ENCODE measurements at places on chromosomes 12 and 14. TPM values are rescaled to one million over a fixed set of nuclear protein-coding genes. Genes with fewer than 3 reads are reported as not detected.

DNA sequence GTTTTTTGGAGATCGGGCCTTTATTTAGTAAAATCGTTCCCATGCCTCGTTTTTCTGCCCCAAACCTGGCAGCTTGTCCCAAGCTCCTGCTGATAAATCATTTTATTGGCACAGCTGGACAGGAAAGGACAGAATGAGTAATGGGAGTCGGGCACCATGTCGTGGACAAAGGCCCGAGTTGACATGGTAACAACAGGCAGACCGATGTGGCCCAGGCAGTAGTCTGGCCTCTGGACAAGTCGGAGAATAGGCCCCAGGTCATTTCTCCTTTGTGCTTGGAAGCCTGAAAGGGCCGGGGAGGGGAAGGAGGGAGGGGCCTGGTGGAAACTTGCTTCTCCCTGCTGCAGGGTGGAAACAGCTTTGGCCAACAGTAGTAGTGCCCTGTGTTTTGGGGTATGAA, 234.9 kb downstream of the SUDS3 start:
- no peak for DNase-seq

GRCh38 chr12:6954316-6955107, 3.4 kb downstream of the PTPN6 start:
- no peak for DNase-seq

The TPH2 gene
- not detected for total RNA-seq

The VASH1 gene
- total RNA-seq = 4.4 TPM

DNA sequence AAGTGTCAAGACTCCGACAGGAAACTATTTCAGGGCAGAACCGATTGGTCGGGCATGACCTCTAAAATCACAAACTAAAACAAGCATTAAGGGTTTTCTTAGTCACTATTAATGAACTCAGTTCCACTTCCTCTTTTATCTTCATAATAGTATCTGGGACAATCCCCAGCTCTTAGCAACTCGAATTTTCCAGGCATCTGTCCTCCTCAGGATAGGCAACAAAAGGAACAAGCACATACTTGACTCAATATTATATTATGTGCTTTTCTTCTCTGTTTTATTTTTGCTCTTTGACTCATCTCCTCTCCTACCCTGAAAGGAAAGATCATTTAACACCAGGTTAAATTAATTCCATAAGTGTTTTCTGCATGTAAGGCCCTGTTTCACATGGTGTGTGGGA, 638.3 kb upstream of the TBX3 start:
- DNase-seq = no peak

GRCh38 chr12:61490526-61491498, 769.4 kb upstream of the USP15 start:
- DNase-seq = no peak

The OVCH1 gene
- total RNA-seq = not detected

GRCh38 chr14:90275820-90276219, 19.5 kb downstream of the PSMC1 start:
- DNase-seq = peak; percentile 24

The TMEM233 gene
- not detected for total RNA-seq

The TGFB3 gene
- total RNA-seq = 5.5 TPM

GRCh38 chr14:52846591-52846990, 55.2 kb upstream of the GNPNAT1 start:
- no peak for DNase-seq

DNA sequence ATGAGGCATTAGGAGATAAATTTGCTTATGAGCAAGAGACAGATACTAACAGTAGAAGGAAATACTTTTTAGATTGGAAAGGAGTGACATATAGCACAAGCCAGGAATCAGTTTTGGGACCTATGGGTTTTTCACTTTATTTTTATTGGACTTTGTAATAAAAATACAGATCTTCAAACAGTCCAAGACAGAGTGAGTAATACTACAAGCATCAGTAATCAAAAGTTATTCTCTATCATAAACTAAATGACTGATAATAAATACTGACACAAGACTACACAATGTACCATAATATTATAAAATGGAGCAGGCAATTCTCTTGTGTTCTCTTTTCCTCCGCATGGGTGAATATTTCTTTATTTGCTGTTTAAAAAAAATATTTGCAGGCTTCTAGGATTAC, 85.8 kb downstream of the DERA start:
- no peak for DNase-seq

GRCh38 chr12:108955225-108955835, 65.5 kb downstream of the SVOP start:
- no peak for DNase-seq

DNA sequence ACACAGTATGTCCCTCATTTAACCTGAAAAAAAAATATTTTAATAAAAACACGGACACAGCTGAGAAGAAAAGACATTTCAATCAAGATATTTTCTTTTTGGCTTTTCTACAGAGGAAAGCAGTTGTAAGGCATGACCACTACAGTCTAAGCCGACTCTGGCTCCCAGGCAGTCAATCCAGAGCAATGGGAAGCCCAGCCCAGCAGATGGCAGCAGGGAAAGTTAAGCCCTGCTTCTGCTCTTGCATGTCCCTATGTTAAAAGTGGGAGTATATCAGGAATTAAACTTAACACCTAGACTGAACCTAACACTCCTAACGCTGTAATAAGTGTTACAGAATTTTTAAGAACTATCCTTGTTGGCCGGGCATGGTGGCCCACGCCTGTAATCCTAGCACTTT, 19.5 kb upstream of the HAL start:
- no peak for DNase-seq

The SRRM4 gene
- not detected for total RNA-seq

DNA sequence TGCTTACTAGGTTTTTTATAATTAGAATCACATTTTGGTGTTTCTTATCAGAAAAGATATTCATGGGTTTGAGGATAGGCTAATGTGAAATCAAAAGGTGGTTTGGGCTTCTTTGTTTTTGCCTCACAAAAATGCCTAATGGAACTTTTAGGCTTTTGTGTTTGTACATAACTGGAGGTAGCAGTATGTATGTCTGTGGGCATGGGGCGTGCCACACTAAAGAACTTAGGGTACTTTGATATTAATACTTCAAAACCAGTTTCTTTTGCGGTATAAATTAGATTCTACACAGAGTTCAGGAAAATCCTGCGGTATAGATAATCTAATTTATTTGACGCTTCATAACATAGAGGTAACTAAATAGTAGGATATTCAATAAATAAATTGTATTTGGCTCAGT, 1.9 kb downstream of the ETV6 start:
- DNase-seq = no peak

GRCh38 chr14:76862546-76863282, 36.5 kb downstream of the LRRC74A start:
- no peak for DNase-seq

The FAM90A1 gene
- 1.3 TPM for total RNA-seq

The SYNJ2BP gene
- total RNA-seq = 4.4 TPM

The CDKL1 gene
- total RNA-seq = 6.3 TPM

GRCh38 chr14:68473794-68474193, 319.1 kb downstream of the ZFP36L1 start:
- no peak for DNase-seq

The AKAP6 gene
- total RNA-seq = 3.6 TPM

DNA sequence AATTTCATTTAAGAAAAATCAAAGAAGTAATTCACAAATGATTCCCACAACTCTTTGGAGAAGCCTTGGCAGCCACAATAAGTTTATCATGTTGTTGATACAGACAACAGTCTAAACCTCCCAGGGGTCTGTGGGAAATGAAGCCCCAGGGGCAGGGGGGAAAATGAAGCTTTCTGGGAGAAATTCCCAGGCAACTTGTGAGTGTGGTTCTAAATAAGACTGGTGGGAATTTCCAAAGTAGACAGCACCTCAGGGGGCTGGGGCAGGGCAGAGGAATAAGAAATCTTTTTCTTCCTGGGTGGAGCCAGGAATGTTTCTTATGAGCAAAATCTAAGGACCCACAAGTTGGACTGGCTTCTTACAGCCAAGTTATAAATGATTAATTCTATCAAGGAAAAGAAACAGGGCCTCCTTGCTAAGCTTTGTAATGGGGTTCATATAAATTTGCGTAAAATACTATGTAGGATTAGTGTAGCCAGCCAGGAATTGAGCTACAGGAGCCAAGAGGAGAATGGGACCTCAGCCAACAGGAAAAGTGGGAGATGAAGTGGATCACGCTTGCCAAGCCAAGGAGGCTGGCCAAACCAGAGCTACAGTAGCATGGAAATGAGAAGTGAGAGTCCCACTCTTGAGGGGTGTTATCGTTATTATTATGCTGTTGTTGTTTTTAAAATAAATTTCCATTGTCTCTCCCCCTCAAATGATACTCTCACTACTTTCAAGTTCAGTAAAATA, 182.9 kb upstream of the FAR2 start:
- no peak for DNase-seq

The SDS gene
- not detected for total RNA-seq

GRCh38 chr12:102498471-102498870, 18.1 kb upstream of the IGF1 start:
- no peak for DNase-seq

The FANCM gene
- 13.5 TPM for total RNA-seq

GRCh38 chr12:29198901-29199300, 49.8 kb downstream of the FAR2 start:
- DNase-seq = no peak

DNA sequence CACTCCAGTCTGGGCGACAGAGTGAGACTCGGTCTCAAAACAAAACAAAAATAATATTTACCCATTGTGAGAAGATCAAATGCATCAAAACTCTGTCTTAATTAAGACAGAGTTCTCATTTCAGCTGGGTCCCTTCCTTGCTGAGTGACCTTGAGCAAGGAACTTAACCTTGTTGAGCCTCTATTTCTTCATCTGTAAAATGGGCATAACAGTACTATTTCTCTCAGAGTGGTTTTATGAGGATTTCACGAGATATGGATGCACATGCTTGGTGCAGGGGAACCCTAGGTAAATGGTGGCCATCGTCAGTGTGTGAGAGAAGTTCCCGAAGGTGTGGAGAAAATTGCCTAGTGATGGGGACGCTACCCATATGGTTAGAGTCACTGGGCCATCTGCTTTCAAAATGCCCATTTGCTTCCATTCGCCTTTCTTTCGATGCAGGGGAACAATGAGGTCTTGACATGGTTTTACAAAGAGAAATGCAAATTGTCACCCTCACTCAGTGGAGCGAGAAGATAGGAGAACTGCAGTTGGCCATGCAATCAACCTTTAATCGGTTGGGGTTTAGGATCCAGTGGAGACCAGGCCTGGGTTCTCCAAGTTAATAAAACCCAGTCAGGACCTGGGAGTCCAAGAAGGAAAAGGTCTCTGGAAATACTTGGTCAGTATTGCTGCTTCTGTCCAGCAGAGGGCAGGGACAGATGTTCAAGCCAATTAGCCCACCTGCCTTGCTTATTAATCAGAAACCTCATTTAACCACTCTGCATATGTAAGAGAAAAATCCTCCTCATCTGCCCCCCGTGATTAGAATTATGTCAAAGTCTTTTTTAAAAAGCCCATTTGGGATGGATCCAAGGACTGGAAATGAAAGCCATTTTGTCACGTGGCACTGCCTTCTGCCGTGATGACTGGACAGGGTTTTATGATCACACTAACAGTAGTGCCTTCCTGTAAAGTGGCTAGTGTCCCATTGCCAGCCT, 37.2 kb downstream of the CFAP251 start:
- no peak for DNase-seq

The RTN1 gene
- total RNA-seq = not detected

- no peak for DNase-seq
These were observed 28.1 kb downstream of the CBX5 start for GRCh38 chr12:54251667-54252284.

GRCh38 chr14:61498303-61498702, 176.9 kb downstream of the PRKCH start:
- DNase-seq = no peak

The PRKAG1 gene
- 66.1 TPM for total RNA-seq

DNA sequence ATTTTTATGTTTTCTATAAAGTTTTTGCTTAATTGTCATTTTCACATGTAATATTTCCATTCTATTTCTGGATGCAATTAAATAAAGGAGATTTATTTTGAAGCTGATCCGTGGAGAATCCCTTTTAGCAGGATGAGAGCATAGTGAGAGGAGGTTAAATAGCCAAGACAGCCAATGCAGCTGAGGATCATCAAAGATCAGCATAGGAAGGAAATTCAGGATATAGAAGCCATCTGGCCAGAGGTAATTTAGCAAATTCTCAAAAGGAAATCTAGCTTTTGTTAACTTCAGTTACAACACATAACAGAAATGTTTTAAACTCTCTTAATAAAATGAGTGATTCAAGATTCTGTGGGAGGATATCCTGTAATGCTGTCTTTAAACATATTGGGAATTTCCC, 122.8 kb upstream of the PDE3A start:
- no peak for DNase-seq

The E2F7 gene
- total RNA-seq = 5.7 TPM

DNA sequence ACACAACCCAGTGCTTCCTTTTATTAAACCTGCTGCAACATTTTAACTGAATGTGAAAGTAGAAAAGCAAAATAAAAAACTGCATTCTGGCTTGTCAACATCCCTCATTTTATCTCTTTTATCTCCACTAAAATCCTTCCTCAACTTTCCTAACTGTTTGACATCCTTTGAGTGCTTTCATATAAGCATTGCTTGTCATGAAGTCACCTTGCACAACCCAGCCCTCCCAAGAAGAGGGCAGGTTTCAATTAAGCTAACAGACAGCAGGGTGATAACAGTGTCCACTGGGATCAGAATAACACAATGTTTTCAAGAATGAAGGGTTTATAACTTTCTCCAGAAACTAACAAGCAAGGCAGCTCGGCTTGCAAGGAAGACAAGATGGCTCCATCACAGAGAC, 16.3 kb upstream of the TSPAN8 start:
- no peak for DNase-seq

GRCh38 chr14:59576332-59577294, at the start of gene CCDC175:
CCDC175 (minus strand) TSS chr14:59576812; CDS start chr14:59576775, 37 bp downstream.
- peak; percentile 89 for DNase-seq

The ANKRD33 gene
- total RNA-seq = not detected

DNA sequence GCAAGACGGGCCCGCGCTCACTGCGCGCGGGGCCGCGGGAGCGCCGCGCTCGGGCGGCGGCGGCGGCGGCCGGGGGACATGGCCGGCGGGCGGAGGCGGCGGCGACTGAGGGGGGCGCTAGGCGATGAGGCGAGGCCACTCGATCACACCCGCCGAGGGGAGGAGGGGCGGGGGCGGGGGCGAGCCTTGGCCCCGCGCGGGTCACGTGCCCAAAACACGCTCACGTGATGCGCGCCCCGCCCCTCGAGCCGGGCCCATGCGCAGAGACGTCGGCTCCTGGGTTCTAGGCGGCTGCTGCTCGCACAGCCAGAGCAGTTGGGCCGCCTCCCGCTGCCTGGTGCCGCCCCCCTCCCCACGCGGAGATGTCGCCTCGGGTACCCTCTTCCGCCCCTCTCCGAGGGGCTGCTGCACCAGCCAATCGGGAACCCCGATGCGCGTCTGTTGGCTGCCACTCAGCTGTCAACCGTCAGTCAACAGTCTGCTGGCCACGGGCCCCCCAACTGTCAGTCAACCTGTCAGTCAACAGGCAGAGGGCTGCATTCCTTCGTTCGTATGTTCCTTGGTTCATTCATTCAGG, at the start of gene SPPL3:
Gene SPPL3, minus strand, starts transcription at position 162 of the 577 bp plus-strand sequence. CDS start 491 bp downstream, outside the sequence.
- DNase-seq = peak; percentile 95

DNA sequence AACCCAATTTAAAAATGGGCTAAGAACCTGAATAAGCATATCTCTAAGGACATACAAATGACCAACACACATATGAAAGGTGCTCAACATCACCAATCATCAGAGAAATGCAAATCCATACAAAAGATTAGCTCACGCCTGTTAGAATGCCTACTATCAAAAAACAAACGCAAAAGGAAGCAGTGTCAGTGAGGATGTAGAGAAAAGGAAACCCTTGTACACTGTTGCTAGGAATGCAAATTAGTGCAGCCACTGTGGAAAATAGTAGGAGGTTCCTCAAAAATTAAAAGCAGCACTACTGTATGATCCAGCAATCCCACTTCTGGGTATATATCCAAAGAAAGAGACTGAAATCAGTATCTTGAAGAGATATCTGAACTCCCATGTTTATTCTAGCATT, 133.0 kb downstream of the CPNE8 start:
- DNase-seq = no peak
